ENCODE measurements at places on chromosomes 2 and 18.

GRCh38 chr2:194304191-194304590 lies 1352.8 kb upstream of the SLC39A10 start:
- no peak for DNase-seq

DNA sequence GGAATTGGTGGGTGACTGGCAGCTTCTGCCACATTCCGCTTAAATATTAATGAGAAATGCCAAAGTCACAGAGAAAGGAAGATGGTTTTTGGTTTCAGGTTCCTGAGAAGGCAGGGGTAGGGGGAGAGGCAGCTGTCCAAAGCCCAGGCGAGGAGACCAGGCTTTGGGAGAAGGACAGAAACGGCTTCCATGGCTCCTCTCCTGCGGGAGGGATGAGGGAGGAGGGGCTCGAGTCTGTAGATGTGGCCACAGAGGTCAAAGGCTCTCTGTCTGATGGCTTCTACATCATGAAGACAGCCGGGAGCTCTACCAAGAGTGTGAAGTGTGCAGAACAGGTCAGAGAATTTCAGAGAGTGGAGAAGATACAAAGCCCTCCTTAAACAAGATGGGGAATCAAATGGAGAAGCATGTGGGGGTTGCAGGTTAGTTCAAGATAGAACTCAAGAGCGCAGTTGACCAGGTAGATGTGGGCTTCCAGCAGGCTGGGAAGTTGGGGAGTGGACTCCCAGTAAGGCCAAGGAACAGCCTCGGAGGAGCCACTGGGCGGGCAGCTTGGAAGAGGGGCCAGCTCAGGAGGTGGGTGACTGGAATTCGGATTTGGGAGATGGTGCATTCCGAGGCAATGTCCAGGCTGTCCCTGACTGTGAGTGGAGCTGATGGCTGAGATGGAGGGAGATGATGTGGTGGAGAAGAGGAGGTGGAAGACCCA lies 23.8 kb upstream of the HPCAL1 start:
- DNase-seq: no peak

- peak; percentile 91 for DNase-seq
These were observed at the start of gene SUCLG1 for GRCh38 chr2:84459018-84459943. TSS of gene SUCLG1 (minus strand) at chr2:84459280. CDS start at chr2:84459269, 11 bp downstream.

GRCh38 chr2:79580175-79580574 lies 67.3 kb downstream of the CTNNA2 start:
- peak; percentile 55 for DNase-seq

DNA sequence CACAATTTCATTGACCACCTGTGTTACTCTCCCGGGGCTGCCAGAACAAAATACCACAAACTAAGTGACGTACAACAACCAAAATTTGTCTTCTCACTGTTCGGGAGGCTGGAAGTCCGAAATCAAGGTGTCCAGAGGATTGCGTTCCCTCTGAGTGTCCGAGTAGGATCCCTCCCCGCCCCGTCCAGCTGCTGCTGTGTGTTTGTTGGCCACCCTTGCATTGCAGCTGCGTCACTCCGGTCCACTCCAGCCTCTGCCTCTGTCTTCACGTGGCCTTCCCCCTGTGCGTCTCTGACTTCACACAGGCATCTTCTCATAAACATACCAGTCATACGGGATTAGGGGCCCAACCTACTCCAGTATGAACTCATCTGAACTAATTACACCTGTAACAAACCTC lies 251.8 kb upstream of the SMIM21 start:
- DNase-seq: no peak

DNA sequence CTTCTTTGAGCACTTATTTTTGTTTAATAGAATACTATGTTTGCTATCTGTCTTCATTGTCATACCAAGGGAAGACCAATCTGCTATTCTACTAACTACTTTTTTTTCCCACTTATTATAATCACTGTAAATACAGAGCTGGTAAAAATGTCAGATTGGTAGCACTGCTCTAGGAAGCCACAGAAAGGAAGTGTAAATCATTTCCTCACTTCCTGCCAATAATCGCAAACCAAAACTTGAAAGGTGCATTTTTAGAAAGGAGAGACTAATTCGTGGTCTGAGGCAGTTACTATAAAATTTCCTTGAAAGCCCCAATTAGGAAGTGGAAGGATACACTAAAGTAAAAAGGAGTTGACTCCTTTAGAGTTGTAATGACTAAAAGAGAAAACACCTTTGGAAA lies 13.9 kb upstream of the THSD7B start:
- no peak for DNase-seq

DNA sequence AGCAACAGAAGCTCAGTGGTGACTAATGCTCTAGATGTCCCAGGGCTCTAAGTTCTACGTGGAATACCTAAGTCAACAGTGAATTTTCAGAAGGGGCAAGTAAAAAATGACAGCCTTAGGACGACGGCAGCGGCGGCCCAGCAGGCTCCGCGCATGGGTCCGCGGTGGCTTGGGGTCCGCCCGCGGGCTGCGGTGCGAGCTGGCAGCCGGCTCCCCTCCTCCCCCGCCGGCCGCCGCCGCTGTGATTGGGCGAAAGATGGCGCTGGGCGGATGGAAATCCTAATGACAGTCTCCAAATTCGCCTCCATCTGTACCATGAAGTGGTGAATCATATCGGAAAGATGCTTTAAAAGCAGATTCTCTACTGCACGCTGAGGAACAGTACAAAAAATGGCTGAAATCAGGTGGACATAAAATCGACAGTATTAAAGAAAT lies 74.7 kb downstream of the HNRNPLL start:
- peak; percentile 85 for DNase-seq

GRCh38 chr2:74540291-74540690 lies 10.6 kb downstream of the HTRA2 start:
- no peak for DNase-seq

DNA sequence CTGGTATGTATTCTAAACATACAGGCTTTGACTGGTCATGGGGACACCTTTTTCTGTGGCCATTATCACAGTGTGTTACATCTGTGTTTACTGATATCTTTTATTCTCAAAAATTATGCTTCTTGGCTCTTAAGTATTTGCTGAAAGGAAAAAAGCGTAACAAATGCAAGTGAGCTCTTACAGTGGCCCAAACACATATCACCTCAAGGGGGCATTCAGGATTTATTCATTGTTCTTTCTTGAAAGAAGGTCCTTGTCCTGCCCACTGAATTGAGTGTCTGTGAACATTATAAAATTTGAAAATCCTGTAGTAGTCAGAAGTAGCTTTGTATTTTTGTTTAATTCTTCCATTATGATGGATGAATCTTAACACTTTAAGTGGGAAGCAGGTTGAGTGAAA lies 454.5 kb downstream of the XIRP2 start:
- DNase-seq: no peak

GRCh38 chr18:73511771-73512503 lies 635.7 kb downstream of the FBXO15 start:
- DNase-seq: no peak

DNA sequence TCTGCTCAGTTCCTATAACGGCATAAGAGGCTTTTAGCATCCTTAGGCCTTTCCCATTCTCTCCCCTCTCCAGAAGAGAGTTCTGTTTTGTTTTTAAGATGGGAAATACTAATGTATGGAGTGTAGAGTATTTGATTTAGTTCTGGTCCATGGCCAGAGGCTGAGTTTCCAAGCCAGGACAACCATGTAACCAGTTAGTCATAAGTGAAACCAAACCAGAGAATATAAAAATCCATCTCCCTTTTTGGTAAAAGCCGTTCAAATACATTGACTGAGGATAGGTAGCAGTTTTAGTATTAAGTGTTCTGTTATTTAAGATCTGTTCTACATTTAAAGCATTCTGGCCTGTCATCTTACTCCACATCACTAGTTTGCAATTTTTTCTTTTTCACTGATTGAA lies 3.1 kb downstream of the PSMD1 start:
- no peak for DNase-seq

- peak; percentile 65 for DNase-seq
These were observed 28.0 kb downstream of the CNGA3 start for GRCh38 chr2:98374286-98374685.

GRCh38 chr2:127138281-127138680 lies 31.3 kb upstream of the BIN1 start:
- DNase-seq: no peak

- DNase-seq: peak; percentile 84
These were observed 173.0 kb downstream of the CTIF start for GRCh38 chr18:48711651-48712486.

- no peak for DNase-seq
These were observed 392.2 kb upstream of the CRIM1 start for GRCh38 chr2:35963357-35963756.

DNA sequence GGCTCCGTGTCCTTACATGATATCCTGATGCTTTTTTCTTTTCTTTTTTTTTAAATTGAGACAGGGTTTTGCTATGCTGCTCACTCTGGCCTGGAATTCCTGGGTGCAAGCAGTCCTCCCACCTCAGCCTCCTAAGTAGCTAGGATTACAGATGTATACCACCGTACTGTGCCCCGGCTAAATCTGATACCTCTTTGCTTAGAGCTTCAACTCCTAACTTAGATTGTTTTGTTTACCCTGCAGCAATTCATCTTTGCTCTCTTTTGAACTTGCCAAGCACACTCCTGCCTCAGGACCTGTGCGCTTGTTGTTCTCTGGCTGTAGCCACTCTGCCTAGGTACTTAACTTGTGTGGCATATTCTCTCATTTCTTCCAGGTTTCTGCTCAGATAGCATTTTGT lies 24.5 kb downstream of the RAB10 start:
- DNase-seq: no peak

- no peak for DNase-seq
These were observed 117.6 kb downstream of the CAPN13 start for GRCh38 chr2:30689496-30690125.

DNA sequence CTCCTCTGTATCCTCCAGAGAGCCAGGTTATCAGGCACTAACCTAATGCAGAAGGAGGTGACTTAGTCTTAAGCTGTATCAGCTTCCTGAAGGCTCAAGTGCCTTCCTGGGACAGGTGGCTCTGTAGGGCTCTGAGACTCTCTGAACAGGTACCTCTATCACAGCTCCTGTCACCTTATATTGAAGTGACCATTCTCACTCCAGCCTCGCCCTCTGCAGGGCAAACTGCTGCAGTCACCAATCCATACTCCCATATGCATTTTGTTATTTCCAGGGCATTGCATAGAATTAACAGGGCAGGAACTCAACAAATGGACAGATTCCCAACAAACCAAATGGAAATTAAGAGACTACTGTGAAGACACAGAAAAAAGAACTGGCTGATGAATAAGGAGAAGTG lies 203.0 kb upstream of the REV1 start:
- DNase-seq: no peak

- no peak for DNase-seq
These were observed 29.9 kb downstream of the PELI1 start for GRCh38 chr2:64114063-64114911.

DNA sequence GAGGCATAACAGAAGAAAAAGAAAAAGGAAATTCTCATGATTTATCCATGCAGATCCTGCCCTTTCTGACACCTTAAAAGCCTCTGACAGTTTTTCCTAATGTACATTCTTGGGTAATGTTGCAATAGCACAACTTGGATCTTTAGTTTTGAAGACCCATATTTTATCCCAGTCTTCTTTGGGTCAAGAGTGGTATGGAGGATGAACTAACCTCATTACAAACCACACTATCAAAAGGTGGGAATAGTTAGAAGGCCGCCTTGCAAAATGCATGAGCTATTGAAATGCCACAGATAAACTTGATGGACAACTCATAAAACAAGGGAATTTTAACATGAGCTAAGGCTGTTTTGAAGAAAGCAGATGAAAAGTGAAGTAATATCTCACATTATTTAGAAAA lies 1479.8 kb upstream of the ACVR2A start:
- DNase-seq: no peak

GRCh38 chr2:11009891-11010290 lies 98.2 kb downstream of the KCNF1 start:
- peak; percentile 42 for DNase-seq

GRCh38 chr18:69222089-69222488 lies 178.6 kb upstream of the DOK6 start:
- DNase-seq: no peak

GRCh38 chr18:23718731-23719130 lies 29.5 kb downstream of the LAMA3 start:
- no peak for DNase-seq

DNA sequence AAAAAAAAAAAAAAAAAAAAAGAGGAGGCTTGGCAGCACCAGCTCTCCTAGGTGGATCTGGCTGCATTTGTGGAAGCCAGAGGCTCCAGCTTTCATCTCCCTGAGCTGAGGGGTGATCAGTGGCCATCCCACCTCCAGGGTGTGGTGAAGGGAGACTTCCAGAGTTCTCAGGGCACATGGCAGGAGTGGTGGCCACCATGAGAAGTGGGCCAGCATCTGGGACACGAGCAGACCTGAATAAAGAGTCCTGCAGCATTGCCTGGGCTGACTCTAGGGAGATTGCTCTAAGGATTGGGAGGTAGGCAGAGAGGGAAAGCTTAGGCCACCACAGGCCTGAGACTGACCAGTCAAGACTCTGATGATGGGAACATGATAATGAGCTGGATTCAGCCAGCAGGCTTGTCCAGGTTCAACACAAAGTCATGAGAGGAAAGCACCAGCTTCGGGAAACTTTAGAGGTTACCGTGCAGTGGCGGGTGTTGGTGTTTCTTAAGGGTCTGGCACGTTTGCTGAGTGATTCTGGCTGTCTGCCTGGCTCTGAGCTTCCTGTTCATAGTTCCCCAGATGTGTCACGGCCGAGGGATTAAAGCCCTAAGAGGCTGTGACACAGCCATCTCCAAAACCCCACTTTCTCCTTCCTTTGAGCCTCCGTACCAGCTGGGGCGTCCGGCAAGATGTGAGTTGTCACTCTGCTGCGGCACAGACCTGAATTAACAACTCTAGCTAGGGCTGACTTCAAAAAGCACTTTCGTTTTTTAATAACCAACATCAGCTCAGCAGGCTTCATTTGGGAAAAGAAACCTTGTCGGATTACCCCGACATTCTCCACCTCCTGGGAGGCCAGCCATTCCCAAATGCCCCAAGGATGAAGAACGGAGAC lies 38.3 kb upstream of the IL1R1 start:
- DNase-seq: no peak

- no peak for DNase-seq
These were observed 47.2 kb downstream of the PRKRA start for GRCh38 chr2:178403671-178404306.

- no peak for DNase-seq
These were observed 7.6 kb downstream of the WDR35 start for GRCh38 chr2:19982268-19982667.

GRCh38 chr18:80200932-80201672 lies 46.2 kb downstream of the PARD6G start:
- peak; percentile 48 for DNase-seq

- DNase-seq: peak; percentile 64
These were observed 55.9 kb upstream of the CTLA4 start for GRCh38 chr2:203811491-203812221.

GRCh38 chr2:8518979-8519668 lies 162.7 kb upstream of the ID2 start:
- no peak for DNase-seq

All from islet precursor cell (in vitro differentiated cells).